T-cell (primary cell): ENCODE measurements at places on chromosomes 13 and 19. TPM values are rescaled to one million over a fixed set of nuclear protein-coding genes. Genes with fewer than 3 reads are reported as not detected.

PCP2 gene
- 1.6 TPM for total RNA-seq

- H3K4me1 ChIP-seq, result peaks cover 2% of the 10 kb centered on the region
- no peak overlapping the region for H3K27ac ChIP-seq
- H3K4me3 ChIP-seq, result no peak overlapping the region
These were observed 31.2 kb upstream of the KLF2 start for GRCh38 chr19:16293118-16294091.

- peaks cover 6% of the 10 kb centered on the region for H3K36me3 ChIP-seq
- no peak for DNase-seq
- H3K4me3 ChIP-seq, result no peak overlapping the region
- H3K4me1 ChIP-seq, result peaks cover 5% of the 10 kb centered on the region
- no peak overlapping the region for H3K27ac ChIP-seq
These were observed 26.0 kb downstream of the IRS2 start for GRCh38 chr13:109760402-109760801.

GRCh38 chr19:29404951-29405727 lies 120.7 kb upstream of the VSTM2B start:
- no peaks in the 10 kb centered on the region for H3K36me3 ChIP-seq
- H3K4me3 ChIP-seq, result no peak overlapping the region
- H3K4me1 ChIP-seq, result no peaks in the 10 kb centered on the region
- H3K27me3 ChIP-seq, result peaks cover 50% of the 10 kb centered on the region
- H3K27ac ChIP-seq, result no peak overlapping the region

GRCh38 chr13:94646904-94647303 lies 45.2 kb downstream of the GPR180 start:
- no peak for DNase-seq
- H3K36me3 ChIP-seq, result no peaks in the 10 kb centered on the region
- no peaks in the 10 kb centered on the region for H3K27me3 ChIP-seq
- H3K4me3 ChIP-seq, result no peak overlapping the region
- H3K27ac ChIP-seq, result no peak overlapping the region

DNA sequence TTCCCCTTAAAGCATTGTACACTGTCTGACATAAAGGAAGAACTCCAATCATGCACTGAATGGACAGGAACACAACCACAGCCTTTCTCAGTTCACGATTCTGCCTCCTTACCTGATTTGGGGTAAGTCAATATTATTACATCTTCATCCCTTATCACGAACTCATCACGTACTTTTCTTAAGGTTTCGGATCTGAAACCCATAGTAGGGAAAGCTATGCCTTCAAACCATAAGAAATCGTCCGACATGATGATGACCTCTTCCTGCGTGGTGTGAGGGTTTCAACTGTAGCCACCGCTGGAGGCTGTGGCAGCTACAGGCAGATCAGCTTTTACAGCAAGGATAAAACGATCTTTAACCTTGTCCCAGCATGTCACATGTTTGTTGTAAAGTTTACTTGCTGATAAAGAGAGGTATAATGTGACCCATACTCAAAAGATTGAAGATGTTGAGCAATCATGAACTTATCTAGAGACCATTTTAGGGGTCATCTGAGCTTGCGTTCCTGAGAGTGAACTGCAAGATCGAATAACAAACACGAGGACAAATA lies at the start of gene SULT2A1:
SULT2A1 (minus strand) TSS at position 306 of the 550 bp plus-strand sequence; CDS start at position 248, 58 bp downstream.
- H3K27me3 ChIP-seq, result peaks cover 3% of the 10 kb centered on the region
- H3K27ac ChIP-seq, result no peak within 1 kb of the TSS
- H3K36me3 ChIP-seq, result no peaks in the 10 kb centered on the region
- H3K4me3 ChIP-seq, result no peak within 1 kb of the TSS
- no peak for DNase-seq

FLT1 gene
- 1.6 TPM for total RNA-seq

ANGPTL8 gene
- total RNA-seq, result not detected

GRCh38 chr19:55146705-55147273 lies 2.2 kb downstream of the TNNT1 start:
- DNase-seq, result no peak
- no peaks in the 10 kb centered on the region for H3K36me3 ChIP-seq
- peaks cover 80% of the 10 kb centered on the region for H3K27me3 ChIP-seq
- H3K4me3 ChIP-seq, result no peak overlapping the region
- H3K27ac ChIP-seq, result no peak overlapping the region
